ENCODE measurements at places on chromosomes 3 and 15.

DNA sequence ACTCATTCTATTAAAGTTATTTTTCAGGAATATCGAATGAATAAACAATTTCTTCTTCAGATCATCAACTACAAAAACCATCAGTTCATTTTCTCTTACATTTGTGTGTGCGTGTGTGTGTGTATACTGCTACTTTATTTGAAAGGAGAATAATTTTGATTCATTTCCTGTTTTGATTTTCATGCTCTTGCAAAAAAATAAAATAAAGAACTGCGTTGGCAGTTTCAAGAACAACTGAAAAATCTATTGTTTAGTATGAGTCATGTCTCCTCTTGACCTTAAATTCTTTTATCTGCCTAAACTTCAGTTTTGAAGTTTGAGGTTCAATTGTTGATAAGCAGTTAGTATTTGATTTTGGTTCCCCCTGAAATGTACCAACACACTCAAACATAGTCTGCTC is 540.8 kb downstream of the FGF12 start:
- no peak for DNase-seq

DNA sequence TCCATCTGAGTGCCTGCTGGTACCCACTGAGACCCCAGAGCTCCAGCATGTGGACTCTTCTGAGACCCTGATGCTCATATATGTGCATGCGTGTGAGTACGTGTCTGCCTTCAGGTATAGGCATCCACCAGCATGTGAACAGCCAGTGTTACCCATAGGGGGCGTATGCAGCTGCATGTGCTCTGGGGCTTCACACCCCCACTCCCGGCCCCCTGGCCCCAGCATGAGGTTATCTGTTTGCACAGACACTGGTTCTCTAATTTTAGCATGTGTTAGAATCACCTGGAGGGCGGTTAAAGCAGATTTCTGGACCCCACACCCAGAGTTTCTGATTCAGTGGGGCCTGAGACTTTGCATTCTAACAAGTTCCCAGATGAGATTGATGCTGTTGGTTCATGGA is 824 bp upstream of the CILP start:
- peak; percentile 42 for DNase-seq

GRCh38 chr15:39643727-39644126 is 62.8 kb downstream of the THBS1 start:
- no peak for DNase-seq

DNA sequence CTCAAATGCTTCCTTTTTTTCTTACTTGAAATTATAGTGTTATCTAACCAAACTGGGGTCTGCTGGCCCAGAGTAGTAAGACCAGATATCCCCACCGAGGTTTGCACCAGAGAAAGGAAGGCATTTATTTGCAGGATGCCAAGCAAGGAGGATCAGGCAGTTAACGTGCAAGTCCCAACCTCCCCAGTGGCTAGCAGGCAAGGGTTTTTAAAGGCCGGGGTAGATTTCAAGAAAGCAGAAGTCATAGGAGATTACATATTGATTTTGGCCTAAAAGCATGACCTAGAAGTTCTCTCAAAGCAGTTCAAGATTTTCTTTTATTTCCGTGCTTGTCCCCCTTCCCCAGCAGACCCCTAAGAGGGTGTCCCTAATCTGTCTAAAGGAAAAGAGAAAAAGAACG is 32.8 kb upstream of the STRIT1 start:
- DNase-seq, result no peak

DNA sequence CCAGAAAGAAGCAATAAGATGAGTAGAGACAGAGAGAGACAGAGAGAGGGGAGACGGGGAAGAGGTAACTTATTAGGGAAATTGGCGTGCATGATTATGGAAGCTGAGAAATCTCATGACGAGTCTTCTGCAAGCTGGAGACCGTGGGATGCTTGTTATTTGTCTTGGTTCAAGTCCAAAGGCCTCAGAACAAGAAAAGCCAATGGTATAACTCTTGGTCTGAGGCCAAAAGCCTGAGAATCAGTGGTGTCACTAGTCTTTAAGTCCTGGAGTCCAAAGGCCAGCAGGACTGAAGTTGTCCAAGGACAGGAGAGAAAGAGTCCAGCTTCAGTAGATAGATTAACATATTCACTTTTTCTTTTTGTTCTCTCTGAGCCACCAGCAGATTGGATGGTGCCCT is 613.6 kb downstream of the CADM2 start:
- no peak for DNase-seq

GRCh38 chr3:172140499-172141391 is 101.4 kb downstream of the FNDC3B start:
- DNase-seq, result no peak

- no peak for DNase-seq
Measured at GRCh38 chr3:52277972-52278509, 408 bp downstream of the WDR82 start.

DNA sequence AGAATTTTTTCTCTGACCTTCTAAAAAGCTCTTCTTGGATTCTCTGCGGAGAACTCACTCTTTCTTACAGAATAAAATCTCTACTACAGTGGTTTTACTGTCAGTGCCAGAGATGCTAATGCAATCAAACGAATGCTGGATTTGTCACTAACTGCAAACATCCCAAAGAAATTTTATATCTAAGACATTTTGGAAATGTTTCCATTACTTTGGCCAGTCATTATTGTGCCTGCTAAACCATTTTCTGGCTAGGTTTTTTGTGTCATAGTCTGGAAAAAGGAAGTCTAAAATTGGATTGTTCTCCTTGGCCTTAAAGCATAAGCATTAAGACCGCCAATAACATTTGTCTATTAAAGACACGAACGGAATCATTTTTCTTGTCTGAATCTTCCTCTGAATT is 54.0 kb downstream of the PLOD2 start:
- DNase-seq, result no peak

DNA sequence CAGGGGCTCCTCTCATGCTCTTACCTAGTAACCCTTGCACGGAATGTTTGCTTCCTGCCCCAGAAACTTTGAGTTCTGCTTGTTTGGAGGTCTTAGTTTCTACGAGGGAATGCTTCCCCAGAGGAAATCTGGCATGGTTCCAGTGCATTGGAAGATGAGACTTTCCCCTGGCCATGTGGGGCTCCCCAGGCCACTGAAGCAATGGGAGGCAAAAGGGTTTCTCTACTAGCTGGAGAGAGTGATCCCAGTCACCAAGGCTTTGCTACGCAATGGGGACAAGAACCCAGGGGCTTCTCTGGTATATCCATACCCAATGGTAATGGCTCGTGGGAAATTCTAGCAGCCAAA is 44.2 kb upstream of the RPL32 start:
- no peak for DNase-seq

GRCh38 chr3:7487763-7488162 is 626.8 kb downstream of the GRM7 start:
- no peak for DNase-seq

DNA sequence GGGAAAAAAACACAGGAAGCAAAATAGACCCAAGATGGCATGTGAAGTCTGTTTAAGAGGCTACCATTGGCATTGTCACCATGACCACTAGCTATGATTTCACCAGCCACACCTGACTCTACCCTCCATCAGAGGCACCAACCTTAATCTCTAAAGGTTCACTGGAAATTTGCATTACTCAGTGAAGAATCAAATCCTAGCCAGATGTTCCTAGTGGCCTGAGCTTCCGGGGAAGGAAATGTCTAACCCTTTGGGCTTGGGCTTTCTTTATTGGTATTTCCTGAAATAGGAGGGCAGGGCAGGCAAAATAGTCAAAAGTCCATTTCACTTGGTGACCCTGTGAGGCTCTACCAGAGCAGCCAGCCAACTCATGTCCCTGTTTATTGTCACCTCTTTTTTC is 110.9 kb upstream of the PHLDB2 start:
- DNase-seq, result no peak

DNA sequence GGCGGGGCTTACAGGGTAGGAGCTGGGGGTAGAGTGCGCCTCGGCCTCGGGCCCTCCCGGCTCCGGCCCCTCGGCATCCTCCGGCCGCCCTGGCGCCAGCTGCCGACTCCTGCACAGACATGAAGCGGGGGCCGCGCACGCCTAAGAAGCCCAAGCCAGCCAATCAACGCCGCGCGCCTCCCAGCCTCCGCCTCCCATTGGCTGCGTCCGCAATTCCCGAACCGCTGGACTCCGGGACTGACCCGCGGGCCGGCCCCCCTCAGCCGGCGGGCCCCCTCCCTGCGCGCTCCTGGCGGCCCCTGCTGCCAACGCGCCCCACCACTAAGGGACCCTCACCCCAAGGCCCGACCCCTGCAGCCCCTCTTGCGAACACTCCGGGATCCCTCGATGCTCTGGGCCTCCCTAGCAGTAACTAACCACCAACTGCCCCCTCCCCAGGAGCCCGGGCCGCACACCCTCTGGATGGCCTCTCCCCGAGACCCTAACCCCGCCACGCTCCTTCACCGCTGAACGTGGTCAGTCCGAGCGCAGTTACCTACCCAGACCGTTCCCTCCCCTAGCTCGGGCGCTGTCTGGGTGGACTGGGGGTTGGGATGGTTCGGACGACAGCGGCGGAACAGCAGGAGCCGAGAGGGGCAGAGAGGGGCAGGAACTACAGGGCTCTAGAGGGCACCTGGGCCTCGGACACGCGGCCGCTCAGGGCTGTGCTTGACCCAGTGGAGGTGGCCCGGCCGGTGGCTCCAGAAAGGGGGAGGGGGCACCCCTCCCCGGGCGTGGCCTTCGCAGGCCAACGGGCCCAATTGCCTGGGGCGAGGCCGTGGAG is 5.0 kb downstream of the GATA2 start:
- DNase-seq, result peak; percentile 68

DNA sequence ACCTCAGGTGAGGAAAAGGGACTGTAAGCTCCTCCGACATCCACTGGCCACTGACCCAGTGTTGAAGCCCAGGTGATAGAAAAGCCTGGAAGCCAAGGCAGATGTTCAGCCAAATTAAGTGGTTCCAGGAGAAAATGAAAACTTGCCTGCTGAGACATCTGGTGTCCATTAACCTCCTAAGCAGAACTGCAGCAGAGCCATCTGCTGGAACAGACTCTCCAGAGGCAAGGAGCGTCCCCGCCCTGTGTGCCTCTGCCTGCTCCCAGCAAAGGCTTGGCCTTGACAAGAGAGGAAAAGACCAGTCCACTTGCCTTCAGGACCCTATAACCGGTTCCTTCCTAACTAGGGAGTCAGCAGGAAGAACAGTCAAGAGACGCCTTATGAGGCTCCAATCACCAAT is 48.2 kb downstream of the SRGAP3 start:
- DNase-seq, result no peak

DNA sequence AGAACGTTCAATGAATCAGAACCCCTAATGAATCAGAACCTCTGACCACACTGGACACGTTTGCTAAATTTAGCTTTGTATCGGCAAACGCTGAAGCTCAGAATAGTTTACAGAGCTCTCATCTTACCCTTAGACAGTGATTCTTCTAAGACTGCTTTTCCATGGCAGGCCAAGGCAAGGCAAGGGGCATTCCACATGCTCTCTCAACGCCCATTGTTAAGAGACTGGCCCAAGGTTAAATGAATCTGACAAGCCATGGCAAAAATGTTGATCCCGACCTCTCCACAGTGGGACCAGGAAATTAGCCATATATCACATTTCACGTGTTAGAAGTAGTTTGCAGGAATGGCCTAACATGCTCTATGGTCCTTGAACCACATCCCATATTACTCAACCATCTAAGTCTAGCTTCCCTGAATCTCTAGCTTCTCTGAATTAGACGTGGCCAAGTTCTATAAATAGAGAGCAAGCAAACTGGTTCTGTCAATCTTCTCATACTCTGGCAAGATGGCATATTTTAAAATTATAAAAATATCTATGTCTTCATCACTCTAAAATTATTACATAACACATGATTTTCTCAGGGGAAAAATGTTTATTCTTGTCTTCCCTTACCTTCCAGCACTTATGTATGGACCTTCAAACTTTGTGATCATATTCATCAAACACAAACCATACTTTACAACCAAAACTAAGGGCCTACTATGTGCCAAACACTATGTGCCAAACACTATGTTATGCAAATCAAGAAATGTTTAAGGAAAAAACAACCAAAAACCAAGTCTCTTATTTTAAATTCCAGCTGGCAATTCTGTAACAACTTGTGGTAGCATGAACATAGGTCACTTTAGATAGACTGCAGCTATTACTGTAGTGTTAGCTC is 54.3 kb downstream of the AAGAB start:
- no peak for DNase-seq

- no peak for DNase-seq
Measured at GRCh38 chr3:115624901-115625300, 1.6 kb downstream of the GAP43 start.

DNA sequence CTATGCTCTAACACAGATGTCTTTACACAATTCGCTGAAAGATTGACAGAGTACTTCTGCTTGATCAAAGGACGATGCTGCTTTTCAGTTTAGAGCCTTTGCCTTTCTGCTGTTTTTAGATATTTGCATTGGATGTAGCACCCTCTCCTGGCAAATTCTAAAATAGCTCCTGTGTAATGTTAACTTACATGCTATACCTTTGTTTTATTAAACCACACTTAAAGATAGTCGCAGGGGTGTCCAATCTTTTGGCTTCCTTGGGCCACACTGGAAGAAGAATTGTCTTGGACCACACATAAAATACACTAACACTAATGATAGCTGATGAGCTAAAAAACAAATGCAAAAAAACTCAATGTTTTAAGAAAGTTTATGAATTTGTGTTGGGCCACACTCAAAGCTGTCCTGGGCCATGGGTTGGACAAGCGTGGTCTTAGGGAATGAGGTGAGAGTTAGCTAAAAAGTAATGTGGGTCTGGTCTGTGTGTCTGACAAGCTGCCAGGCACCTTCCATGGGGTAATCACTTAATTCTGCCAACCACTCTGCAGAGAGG is 62.9 kb downstream of the ATG7 start:
- peak; percentile 24 for DNase-seq

DNA sequence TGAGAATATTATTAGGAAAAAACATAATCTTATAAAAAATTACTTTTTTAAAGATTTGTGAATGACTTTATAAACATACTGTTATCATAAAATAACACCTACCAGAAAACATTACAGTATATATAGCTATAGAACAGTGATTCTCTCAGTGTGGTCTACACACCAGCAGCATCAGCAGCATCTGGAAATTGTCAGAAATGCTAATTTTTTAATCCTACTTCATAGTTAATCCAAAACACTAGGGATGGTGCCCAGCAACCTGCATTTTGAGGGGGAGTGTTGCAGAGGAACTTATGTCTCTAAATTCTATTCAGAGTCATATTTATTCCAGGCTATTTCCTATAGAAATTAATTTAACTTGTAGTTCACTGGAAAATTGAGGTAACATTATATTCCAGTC is 1107.8 kb downstream of the IGSF11 start:
- no peak for DNase-seq

DNA sequence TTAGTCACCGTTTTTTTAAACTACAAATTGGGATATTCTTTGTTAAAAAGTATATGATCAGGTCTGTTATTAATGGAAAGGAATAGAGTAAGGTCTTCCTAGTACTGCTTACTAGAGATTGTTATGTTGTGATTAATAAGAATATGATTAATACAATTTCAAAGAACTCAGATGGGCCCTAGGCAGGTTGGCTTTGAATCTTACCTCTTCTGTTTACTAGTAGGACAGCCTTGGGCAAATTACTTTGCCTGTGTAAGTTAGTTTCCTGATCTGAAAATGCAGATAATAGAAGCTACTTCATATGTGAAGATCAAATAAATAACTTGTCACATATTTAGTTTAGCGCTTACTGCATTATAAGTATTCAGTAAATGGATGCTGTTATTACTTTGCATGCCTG is 6.9 kb downstream of the GFM1 start:
- DNase-seq, result no peak

All from hematopoietic multipotent progenitor cell treated with erythropoietin and hydrocortisone succinate and interleukin-3 and kit ligand, for 17 days (in vitro differentiated cells).